ENCODE measurements at places on chromosomes 16 and 17. TPM values are rescaled to one million over a fixed set of nuclear protein-coding genes. Genes with fewer than 3 reads are reported as not detected.

GAST gene
- not detected for total RNA-seq

PLA2G10 gene
- not detected for total RNA-seq

COIL gene
- 11.1 TPM for total RNA-seq

CDT1 gene
- total RNA-seq = not detected

ZSCAN10 gene
- total RNA-seq = not detected

Data from esophagus muscularis mucosa (tissue), 4 donors.